ENCODE measurements at places on chromosomes 13 and 19.

DNA sequence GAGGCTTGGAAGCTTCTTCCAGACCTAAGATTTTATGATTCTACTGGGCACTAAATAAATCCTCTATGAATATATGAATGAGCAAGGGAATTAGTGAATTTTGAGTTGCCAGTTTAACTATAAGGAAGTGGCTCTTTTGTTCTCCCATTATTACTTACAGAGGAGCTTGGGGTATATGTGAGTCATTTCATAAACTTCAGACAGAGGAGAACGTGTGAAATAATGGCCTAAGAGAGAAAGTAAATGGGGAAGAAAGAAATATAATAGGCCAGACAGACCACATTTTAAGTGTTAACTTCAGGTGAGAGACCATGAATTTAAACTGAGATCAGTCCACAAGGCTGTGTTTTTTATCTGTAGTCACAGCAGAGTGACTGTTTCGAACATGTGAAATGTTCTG lies 570.9 kb downstream of the GPC6 start:
- DNase-seq, result no peak

DNA sequence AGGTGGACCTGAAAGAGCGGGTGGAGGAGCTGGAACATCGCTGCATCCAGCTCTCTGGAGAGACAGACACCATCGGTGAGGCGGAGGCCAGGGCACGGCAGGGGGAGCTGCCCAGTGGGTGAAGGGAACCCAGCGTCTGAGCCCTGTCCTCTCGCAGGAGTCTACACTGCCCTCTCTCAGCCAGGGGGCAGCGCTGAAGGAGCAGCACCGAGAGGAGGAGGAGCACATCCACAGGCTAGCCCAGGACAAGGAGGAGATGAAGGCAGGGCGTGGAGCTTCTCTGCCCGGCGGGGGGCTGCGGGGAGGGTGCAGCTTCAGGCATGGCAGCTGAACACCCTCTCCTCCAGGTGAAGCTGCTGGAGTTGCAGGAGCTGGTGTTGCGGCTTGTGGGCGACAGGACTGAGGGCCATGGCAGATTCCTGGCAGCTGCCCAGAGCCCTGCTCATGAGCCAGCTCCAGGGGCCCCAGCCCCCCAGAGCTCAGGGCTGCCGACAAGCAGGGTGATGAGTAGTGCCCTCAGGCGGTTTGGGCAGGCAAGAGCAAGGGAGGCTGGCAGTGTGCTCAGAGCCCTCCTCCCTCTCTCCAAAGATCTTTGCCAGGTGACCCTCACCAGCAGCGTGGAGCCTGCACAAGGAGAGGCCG lies 31.4 kb upstream of the ZNF492 start:
- no peak for DNase-seq

DNA sequence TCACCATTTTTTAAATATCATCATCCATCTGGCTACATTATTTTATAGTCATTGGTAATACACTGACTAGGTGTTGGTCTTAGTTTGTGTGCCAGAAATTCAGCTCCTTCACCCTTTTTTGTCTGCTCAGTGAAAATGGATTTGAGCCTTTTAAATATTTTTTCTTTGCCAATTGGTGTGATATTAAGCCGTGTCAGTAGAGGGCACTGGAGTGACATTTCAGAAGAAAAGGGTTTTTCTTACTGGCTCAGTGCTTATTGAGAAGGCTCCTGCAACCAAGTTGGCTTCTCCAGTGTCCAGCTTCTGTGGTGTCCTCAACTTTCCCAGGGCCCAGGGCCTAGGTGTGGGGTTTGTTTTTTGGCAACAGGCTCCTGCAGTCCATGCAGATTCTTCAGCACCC lies 546.6 kb downstream of the DACH1 start:
- DNase-seq, result no peak

DNA sequence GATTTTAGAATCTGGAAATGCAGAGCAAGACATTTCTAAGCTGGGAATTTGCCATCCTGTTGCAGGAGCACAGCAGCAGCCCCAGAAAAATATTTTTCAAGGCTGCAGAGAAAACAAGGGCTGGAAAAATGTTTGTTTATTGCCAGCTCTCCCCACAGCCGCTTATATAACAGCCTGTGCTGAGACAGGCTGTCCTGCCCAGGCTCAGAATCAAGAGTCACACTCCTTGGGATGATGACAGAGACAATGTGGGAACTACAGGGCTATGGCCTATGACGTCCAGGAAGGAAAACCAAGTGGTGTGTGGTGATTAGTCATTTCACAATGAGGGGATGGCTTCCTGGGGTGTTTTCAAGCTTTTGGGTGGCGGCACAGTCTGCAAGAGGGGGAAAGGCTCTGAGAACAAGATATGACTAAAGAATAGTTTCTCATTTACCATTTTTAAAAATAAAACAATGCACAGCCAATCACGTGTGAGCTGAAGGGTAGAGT lies 136.3 kb upstream of the SERP2 start:
- peak; percentile 18 for DNase-seq

- no peak for DNase-seq
Observed at GRCh38 chr13:38498271-38498670, 148.6 kb downstream of the UFM1 start.

- DNase-seq, result no peak
Observed at GRCh38 chr19:19742773-19743172, 9.9 kb upstream of the ZNF14 start.

GRCh38 chr13:80989747-80990146 lies 648.8 kb upstream of the SPRY2 start:
- DNase-seq, result no peak

DNA sequence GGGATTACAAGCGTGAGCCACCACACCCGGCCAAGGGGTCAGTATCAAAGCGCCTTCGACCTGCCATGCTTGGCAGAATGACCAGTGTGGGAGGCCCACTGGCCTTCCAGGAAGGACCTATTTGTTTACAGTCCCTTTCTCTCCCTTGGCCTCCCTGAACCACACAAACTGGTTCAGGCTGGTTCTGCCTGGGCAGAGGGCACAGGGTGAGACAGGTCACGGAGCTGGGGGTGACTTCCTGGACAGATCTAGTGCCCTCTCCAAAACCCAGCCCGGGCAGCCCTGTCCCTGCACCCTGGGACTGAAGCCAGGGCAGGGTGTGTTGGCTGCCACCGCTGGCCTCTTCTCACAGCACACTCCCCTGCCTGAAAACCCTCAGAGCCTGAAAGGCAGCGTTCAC lies 11.3 kb downstream of the PLEKHF1 start:
- no peak for DNase-seq

DNA sequence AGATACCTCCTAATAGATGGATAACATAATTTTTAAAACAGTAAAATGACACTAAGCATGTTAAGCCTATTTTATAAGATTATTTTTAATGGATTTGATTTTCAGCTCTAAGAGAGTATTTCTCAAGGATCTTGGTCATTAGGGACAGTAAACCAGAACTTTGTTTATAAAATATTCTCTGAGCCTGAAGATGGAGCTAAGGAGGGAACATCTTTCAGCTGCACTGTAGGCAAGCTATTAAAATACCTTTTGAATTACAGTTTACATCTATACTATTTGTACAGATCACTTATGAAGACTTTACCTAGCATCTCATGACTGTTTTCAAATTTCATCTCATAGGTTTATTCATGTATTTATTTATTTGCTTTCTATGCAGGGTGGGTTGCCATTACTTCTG lies 345.3 kb downstream of the MYO16 start:
- no peak for DNase-seq

DNA sequence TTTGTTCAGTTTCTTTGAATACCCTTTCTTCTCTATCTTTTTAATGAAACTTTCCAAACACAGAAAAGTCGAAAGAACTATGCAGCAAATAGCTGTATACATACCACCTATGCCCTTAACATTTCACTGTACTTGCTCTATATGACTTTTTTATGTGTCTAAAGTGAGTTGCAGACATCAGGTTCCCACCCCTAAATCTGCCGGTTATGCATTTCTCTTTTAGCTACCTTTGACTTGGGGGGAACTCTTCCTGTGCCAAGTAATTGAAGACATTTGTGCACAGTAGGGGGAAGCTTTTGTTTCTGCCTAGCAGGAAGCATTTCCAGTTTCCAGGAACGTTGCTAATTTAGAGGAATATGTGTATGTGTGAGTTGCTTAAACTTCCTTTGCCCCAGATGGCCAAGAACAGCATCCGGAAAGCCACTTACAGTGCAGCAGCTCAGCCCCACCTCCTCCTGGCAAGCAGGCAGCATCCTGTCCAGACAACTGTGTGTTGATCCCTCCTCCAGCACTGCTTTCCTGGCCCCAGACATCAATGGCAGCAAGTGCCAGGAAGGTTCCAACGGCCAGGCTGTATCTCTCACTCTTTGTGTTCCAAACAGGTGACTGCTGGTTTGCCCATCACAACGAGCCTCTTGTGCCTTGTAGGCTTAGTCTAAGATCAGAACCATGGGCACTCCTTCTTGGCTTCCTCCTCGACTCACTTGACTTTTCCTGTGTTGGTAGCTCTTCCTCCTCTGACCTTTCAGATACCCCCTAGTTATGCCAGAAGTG lies 14.7 kb upstream of the GRAMD1A start:
- DNase-seq, result no peak

GRCh38 chr13:25927932-25928331 lies 123.9 kb downstream of the SHISA2 start:
- no peak for DNase-seq

GRCh38 chr13:29849071-29849631 lies 1.3 kb downstream of the UBL3 start:
- DNase-seq, result peak; percentile 25

GRCh38 chr19:51001515-51001914 lies at the start of gene KLK8:
TSS of gene KLK8 (minus strand) at chr19:51001604. CDS start at chr19:51001167, 437 bp downstream.
- DNase-seq, result no peak

- DNase-seq, result no peak
Observed at GRCh38 chr19:4991538-4991937, 22.6 kb downstream of the KDM4B start.

- DNase-seq, result no peak
Observed at GRCh38 chr13:107865643-107866031, 349.7 kb downstream of the LIG4 start.

GRCh38 chr19:16892436-16892835 lies 3.6 kb downstream of the F2RL3 start:
- DNase-seq, result no peak

DNA sequence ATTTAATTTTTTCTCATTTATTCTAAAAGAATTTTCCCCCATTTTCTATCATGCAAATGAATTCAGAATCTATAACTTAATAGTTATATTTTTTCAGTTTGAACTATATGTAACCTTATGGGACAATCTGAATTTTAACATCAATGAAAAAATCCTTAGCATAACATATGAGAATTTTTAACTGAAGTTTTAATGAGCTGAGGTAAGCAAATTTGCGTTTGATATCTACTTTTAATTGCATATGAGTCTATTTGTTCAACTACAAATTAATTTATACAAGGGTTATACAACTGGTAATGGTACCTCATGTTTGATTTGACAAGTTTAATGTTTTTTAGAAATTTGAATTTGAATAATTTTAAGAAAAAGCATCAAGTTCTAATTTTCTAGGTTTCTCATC lies 384.4 kb upstream of the PCDH9 start:
- no peak for DNase-seq

GRCh38 chr19:40592170-40592569 lies 9.0 kb upstream of the LTBP4 start:
- DNase-seq, result no peak

GRCh38 chr13:40476175-40476958 lies 190.1 kb downstream of the FOXO1 start:
- DNase-seq, result no peak

DNA sequence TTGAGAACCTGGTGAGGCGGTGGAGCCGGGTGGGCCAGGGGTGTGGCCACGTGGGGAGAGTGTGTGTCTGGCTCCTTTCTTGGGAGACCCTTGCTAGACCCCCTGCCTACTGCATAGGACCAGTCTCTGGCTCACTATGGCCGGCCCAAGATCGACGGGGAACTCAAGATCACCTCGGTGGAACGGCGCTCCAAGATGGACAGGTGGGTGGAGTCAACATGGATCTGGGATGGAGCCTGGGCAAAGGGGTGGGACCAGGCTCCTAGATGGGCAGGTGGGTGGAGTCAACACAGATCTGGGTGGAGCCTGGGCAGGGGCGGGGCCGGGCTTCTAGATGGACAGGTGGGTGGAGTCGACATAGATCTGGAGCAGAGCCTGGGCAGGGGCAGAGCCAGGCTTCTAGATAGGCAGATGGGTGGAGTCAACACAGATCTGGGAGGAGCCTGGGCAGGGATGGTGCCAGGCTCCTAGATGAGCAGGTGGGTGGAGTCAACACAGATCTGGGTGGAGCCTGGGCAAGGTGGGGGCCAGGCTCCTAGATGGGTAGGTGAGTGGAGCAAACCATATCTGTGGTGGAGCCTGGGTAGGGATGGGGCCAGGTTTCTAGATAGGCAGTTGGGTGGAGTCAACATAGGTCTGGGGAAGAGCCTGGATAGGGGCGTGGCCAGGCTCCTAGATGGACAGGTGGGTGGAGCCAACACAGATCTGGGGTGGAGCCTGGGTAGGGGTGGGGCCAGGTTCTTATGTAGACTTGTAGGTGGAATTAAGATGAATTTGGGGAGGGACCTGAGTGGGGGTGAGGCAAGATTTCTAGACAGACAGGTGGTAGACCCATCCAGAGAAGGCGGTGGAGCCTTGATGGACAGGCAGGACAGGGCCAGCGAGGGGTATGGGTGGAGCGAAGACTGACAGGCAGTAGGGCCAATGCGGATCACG lies 56.5 kb downstream of the VAV1 start:
- peak; percentile 63 for DNase-seq

GRCh38 chr13:109383683-109384082 lies 402.7 kb downstream of the IRS2 start:
- no peak for DNase-seq

DNA sequence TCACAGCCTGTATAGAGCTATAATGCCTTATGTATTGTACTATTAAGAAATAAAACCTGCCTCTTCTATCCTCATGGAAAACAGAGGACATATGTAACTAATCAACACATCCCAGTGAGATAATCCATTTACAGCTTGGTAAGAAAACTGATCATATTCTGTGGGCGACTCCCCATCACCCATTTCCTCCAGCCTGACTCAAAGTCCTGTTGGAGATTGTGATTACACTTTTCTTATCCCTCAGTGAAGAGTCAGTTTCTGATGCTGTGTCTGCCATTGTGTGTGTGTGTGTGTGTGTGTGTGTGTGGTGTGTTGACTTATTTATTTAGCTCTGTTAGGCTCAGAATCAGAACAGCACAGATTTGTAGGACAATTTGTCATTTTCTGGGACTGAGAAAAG lies 212.8 kb downstream of the FGF9 start:
- no peak for DNase-seq

- DNase-seq, result no peak
Observed at GRCh38 chr13:26061947-26062346, 10.1 kb upstream of the SHISA2 start.

DNA sequence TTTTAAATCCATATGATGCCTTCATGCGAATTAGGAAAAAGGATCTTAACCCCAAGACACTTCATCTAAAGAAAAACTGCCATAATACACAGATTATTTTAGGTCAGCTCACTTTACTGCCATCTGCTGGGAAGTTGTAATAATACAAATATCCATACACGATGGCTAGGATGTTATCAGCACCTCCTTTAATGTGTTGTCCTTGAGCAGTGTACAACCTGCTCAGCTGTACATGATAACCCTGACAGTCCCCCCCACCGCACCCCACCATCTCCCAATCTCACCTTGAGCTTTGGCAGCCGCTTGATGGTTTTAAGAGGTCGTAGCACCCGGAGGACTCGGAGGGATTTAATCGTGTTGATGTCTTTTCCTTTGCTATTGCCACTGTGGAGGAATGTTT lies 112.2 kb downstream of the IER2 start:
- DNase-seq, result no peak

GRCh38 chr19:41457241-41457640 lies 14.3 kb downstream of the ERICH4 start:
- DNase-seq, result no peak

Measured in activated naive CD8-positive, alpha-beta T cell treated with anti-CD3 and anti-CD28 coated beads for 36 hours (primary cell).